CD8-positive, alpha-beta memory T cell (primary cell): ENCODE measurements at places on chromosomes 5 and 9.

- no peak for DNase-seq
Measured at GRCh38 chr9:20564650-20565049, 57.6 kb downstream of the MLLT3 start.

DNA sequence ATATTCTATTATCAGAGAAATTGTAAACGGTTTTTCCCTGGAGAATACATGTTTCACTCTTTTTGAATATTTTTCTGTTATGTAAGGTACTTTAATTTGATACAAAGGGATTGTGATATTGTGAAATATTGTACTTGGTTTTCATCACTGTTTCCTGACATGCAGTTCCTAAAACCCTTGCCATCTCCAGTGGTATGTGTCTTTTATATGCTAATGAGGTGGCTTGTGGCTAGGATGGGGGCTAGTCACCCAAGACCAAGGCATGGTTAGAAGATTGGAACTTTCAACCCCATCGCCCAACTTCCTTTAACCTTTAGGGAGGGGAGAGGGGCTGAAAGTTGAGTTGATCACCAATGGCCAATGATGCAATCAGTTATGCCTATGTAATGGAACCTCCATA, 160.6 kb downstream of the TAF11L14 start:
- no peak for DNase-seq

DNA sequence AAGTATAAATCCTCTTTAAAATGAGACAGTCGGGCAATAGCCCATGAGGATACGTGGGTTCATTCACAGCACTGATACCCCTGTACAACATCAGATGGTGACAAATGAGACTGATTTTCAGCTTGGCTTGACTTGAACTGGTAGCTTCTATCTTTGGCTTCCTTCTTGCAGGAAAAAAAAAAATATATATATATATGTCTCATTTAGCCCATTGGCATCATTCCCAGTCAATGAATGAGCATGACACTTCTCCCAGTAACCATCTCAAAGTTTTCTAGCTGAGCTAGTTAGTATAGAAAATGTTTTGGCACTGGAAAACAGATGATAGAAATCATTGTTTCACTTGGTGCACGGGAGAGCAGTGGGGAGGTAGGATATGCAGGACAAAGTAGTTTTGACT, 222.5 kb upstream of the TAS2R1 start:
- DNase-seq, result no peak

DNA sequence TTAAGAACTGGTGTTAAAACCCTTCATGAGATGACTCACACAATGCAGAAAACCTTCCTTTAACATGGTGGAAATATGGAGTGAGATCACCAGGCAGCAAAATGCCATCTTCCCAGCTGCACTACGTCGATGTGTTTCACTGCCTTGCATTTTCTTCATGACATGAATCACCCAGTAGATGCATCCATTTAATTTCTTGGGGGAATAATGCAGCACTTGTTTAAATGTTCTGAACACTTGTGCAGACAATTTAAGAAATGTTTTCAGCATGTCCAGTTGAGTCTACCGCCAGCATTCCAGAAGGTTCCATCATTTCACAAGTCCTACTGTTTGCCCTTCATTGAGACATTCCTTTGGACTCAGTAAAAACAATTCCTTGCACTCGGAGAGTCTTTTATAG, 81.6 kb downstream of the ADAMTS16 start:
- no peak for DNase-seq

- DNase-seq, result peak; percentile 68
Measured at GRCh38 chr9:134390537-134390936, 64.3 kb downstream of the RXRA start.

DNA sequence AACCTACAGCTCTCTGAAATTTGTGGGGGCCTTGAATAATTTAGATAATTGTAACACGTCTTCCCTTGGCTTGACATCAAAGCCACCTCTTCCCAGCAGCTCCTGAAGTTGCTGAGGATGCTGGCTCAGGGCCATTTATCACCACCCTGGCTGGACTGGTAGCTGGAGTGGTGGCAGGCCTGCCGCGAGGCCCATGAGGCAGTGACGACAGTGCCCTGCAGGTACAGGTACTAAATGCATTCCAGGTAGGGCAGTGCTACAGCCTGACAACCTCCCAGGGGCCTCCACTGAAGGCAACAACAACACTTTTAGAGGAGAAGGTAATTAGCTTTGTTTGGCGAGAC, 270.2 kb upstream of the KLF4 start:
- DNase-seq, result no peak

GRCh38 chr9:128936171-128936865, 11.1 kb downstream of the DOLK start:
- DNase-seq, result no peak

DNA sequence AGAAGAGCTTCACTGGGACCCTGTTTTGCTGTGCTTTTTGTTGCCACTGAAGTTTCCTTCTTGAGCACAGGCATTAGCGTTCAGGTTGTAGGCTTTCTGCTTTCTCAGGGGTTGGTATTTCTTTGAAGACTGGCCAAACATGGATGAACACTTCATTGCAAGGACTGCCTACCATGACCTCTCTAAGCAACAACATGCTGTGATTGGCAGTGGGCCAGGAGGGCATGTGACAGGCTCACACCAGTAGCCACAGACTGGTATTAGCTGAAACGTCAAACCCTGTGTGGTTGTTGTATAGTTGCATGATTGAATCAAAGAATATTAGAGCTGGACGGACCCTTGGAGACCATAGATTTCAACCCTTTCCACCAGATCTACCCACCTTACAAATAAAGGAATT, 20.0 kb upstream of the MLANA start:
- DNase-seq, result no peak
